H7 (cell line): ENCODE measurements at places on chromosomes 2 and 18. TPM values are rescaled to one million over a fixed set of nuclear protein-coding genes. Genes with fewer than 3 reads are reported as not detected.

- DNase-seq: no peak
Measured at GRCh38 chr2:130368786-130369185, 12.9 kb downstream of the PTPN18 start.

DNA sequence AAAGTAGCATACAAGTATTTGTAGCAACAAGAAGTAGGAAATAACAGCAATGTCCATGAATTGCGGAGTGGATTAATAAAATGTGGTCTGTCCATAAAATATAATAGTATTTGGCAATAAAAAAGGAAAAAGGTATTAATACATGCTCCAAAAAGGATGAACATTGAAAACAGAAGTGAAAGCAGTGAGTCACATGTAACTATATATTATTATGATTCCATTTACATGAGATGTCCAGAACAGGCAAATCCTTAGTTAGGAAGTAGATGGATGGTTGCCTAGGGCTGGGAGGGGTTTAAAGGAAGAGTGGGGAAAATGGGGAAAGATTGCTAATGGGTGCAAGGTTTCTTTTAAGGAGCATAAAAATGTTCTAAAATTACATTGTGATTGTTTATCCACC lies 44.5 kb downstream of the CCDC74A start:
- DNase-seq: no peak

DNA sequence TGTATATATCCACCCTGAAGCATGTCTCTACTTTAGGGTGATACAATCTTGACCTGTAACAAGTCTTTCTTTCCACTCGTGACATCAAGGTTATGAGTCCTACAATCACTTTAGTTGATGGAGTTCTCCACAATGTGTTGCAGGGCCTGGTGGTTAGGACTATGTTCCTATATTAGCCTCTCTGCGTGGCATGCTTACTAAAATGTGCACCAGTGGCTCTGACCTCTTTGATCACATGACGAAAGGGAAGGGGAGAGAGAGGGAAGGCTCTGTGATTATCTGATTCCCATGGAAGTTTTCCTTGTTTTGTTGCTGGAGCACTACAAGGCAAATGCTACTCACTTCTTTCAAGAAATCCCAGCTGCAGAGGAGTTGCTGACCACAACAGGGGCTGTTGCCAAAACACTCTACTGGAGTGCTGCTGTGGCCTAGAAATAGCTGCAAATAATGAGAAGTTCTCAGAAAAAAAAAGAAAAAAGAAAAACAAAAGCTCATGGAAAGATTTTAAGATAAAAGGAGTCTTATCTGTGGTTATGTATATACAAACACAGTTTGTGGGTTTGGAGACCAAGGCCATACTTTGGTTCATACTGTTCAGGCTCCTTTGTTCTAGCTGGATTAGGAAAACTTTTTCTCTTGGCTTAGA lies 272.8 kb upstream of the MMADHC start:
- DNase-seq: no peak

DNA sequence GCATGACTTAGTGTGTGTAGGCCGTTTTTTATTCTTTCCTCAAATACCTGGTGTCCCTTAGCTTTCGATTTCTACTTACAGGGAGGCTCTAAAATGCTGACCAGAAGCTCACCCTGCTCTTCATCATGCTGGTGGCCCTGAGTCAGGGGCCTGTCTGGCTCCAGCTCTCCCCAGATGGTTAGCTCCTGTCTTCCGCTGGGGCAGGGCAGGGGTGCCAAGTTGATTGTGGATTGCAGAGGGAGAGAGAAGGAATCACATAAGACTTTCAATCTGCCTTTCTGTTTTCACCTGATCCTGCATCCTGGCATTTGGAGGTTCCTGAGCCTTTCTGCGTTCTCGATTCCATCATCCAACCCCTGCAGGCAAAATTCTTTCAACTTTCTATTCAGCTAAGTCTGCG lies 4.2 kb downstream of the CIB4 start:
- no peak for DNase-seq

- DNase-seq: peak; percentile 34
Measured at GRCh38 chr2:84257831-84258230, 201.2 kb downstream of the SUCLG1 start.

DNA sequence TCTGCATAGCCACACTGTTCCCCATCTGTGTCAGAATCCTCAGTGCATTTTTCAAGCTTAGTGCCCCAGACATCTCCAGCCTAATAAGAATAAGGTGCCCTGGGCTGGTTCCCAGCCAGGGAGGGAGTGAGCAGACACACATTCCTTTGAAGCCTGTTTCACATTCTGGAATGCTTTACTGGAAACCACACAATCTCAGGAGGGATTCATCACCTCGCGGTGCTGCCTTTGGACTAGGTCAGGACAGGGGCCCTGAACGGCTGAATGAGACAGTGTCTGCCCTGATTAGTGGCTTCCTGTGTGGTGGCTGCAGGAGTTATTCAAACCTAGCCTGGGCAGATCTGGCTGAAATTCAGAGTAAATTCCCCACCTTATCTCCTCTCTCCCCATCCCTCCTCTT lies 108.0 kb upstream of the LDAH start:
- no peak for DNase-seq

- DNase-seq: no peak
Measured at GRCh38 chr2:46126571-46126970, 170.6 kb upstream of the EPAS1 start.

- DNase-seq: peak; percentile 81
Measured at GRCh38 chr2:222305516-222306392, 7.0 kb upstream of the PAX3 start.

DNA sequence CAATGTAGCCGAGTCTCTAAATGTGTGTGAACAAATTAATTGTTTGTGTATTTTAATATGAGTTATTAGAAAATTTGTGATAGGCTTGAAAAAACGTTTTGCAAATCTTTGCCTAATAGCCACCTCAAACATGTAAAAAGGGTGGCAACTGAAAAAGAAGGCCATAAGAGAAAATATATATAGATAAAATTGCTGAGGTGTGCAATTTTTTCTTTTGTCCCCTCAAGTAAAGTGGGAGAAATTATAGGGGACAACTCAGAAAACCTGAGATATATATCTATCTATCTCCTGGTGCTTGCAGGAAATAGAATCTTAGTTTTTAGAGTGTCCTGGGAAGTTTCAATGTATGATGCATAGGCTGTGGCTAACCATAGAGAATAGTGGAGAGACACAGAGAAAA lies 201.4 kb upstream of the LRP1B start:
- no peak for DNase-seq

DNA sequence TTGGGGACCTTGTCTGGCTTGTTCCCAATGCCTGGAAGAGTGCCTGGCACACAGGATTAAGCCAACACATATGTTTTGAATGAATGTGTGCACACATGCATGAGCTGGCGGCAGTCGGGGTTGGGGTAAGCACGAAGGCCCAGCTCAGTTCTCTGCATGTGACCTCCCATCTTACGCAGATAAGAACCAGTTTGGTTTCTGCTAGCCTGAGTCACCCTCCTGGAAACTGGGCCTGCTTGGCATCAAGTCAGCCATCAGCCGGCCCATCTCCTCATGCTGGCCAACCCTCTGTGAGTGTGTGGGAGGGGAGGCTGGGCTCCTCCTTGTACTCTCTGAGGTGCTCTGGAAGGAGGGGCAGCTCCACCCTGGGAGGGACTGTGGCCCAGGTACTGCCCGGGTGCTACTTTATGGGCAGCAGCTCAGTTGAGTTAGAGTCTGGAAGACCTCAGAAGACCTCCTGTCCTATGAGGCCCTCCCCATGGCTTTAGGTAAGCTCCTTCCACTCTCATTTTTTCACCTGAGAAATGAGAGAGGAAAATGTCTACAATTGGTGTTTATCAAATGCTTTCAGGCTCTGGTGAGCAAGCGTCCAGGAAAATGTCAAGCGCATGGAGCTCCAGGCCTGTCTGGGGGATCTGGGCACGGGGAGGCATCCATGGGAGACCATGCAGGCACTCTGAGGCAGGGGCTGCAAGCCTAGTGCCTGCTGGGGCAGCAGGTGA lies 9.7 kb upstream of the IL1RN start:
- no peak for DNase-seq

GRCh38 chr2:127418300-127419111 lies at the start of gene PROC:
TSS of gene PROC (plus strand) at chr2:127418427. CDS start at chr2:127419943, 1,516 bp downstream.
- no peak for DNase-seq

- DNase-seq: no peak
Measured at GRCh38 chr2:8324164-8324856, 357.5 kb upstream of the ID2 start.

GRCh38 chr2:99565227-99565626 lies 75.4 kb upstream of the REV1 start:
- no peak for DNase-seq

- no peak for DNase-seq
Measured at GRCh38 chr2:198168651-198169050, 364.3 kb downstream of the PLCL1 start.

- DNase-seq: no peak
Measured at GRCh38 chr18:55090564-55091188, 131.4 kb upstream of the CCDC68 start.

GRCh38 chr2:45909677-45910191 lies 258.3 kb downstream of the PRKCE start:
- DNase-seq: no peak

GRCh38 chr2:111975819-111976218 lies 77.4 kb downstream of the MERTK start:
- DNase-seq: no peak

DNA sequence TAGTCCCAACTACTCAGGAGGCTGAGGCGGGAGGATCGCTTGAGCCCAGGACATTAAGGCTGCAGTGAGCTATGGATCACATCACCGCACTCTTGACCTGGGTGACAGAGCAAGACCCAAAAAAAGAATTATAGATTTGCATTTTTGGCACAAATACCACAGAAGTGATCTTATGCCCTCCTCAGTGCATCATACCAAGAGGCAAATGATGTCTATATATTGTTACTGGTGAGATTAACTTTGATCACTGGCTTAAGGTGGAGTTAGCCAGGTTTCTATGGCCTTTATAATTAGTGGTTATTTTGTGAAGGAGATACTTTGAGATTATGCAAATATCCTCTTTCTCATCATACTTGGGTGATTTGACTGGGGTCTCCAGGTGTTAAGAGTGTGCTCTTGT lies 22.1 kb upstream of the CATIP start:
- DNase-seq: no peak

DNA sequence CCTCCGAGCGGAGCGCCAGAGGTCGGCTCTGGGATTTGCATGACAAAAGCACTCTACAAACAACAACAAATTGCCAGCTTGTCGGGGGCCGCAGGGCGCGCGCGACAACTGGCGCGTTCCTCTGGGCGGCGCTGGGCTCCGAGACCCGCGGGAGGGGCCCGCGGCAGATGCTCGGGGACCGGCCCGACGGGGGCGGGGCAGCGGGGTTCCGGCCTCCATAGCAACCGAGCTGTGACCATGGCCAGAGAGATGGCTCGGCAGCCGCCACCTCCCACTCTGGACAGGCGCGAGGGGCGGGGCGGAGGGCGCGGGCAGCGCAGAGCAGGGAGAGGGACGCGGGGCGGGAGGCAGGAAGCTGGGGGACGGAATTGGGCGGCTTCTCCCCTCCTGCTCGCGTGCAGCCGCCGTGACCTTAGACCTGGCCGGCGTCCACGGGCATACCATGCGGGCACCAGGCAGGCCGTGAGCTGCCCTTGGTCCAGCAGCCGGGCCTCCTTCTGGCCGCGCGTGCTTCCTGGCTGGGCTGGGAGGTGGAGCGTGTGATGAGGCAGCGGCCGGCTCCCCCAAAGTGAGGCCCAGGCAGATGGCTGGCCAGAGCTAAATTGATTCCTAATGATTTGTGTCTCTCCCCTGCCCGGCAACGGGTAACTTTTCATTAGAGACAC lies 171.5 kb downstream of the CELF4 start:
- peak; percentile 99 for DNase-seq

DNA sequence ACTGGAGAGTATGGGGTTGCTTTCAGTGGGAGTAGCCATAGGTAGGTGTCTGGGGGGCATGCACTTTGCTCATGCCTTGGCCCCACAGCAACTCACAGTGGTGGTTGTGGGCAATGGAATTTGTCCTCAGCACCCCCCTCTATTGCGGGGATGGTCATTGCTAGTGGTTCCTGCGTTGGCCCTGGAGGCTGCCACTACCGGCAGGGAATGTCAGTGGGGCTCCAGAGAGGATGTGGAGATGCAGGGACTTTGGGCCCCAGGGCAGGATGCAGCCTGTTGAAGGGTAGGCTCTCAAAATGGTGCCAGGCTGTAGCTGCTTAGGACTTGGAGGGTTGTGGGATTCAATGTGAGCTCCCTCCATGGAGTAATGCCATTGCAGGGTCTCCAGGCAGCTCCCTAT lies 125.0 kb downstream of the XRCC5 start:
- DNase-seq: no peak

- DNase-seq: peak; percentile 31
Measured at GRCh38 chr2:2229626-2230432, 101.2 kb downstream of the MYT1L start.

DNA sequence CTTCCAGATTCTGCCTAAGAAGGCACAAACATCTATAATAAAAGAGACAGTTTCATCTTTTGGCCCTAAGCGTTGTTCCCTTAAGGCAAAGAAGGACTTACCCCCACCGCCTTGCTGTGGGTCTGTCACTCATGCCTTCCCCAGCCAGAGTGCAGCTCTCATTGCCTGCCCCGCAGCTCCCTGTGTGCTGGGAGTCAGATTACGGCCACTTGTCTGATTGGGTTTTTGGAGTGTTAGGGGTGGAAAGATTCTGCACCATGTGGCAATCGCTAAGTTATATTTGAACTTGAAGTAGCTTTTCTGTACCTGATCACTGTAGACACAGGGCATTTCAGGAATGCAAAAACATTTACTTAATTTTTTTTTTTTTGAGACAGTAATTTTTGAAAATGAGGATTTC lies at the start of gene AQP4:
Gene AQP4 (minus strand): TSS at position 151 of the 400 bp plus-strand sequence. CDS start 18 bp downstream, at position 133.
- DNase-seq: peak; percentile 20

The OR6B3 gene
- not detected in 2 replicates for total RNA-seq

The CFAP221 gene
- total RNA-seq: 0.07 and 0.37 TPM in 2 replicates

The OSR1 gene
- 0.44 TPM in 1 of 2 replicates, not detected in the other for total RNA-seq

The DCDC2C gene
- total RNA-seq: not detected in 2 replicates

The CIDEA gene
- total RNA-seq: 0.15 TPM in 1 of 2 replicates, not detected in the other

The ZSWIM2 gene
- total RNA-seq: not detected in 2 replicates

The AOX1 gene
- 2.4 and 7.6 TPM in 2 replicates for total RNA-seq

The DSG1 gene
- total RNA-seq: 0.14 TPM in 1 of 2 replicates, not detected in the other

The LYPD1 gene
- 5.7 and 7.3 TPM in 2 replicates for total RNA-seq

The SERPINB13 gene
- total RNA-seq: not detected in 2 replicates

The CPO gene
- 2.4 and 3.9 TPM in 2 replicates for total RNA-seq

The BCL11A gene
- total RNA-seq: 30.5 and 34.9 TPM in 2 replicates

The SPATA3 gene
- total RNA-seq: not detected in 2 replicates

The DSG4 gene
- not detected in 2 replicates for total RNA-seq

The ECEL1 gene
- 12.5 and 17.2 TPM in 2 replicates for total RNA-seq

The NMS gene
- not detected in 2 replicates for total RNA-seq

The PRKRA gene
- 67.2 and 81.3 TPM in 2 replicates for total RNA-seq

The TCF7L1 gene
- total RNA-seq: 9.9 and 10.7 TPM in 2 replicates
